ENCODE measurements at places on chromosomes 13 and 19.

DNA sequence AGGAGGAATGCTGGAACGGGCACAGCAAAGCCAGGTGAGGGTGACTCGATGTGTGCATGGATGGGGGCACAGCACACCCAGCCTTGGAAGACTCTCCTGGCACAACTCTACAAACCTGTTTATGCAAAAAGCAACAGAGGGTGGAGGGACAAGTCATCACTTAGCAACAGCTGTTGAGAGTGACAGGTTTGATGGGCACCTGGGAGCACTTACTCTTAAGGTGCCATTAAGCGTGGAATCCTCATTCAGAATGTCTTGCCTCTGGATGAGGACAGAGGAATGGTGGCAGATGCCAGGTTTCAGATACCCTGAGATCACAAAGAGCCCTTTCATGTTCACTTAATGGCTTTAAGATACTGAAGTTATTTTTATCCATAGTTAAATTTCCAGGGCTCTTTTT is 97.0 kb downstream of the DCT start:
- DNase-seq, result no peak

DNA sequence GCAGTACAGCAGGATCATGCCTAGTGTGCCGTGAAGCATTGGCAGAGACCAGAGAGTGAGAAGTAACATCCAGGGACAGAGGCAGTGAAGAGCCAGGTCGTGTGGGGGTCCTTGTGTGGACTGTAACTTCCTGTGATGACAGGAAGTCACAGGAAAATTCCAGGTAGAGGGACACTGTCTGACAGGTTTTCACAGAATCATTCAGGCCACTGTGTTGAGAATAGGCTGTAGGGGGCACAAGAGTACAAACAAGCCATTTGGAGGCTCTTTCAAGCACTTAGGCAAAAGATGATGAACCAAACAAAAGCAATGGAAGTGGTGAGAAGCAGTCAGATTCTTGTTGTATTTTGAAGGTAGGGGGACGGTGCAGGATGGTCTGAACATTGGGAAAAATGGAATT is 46.4 kb downstream of the N4BP2L1 start:
- DNase-seq, result no peak

DNA sequence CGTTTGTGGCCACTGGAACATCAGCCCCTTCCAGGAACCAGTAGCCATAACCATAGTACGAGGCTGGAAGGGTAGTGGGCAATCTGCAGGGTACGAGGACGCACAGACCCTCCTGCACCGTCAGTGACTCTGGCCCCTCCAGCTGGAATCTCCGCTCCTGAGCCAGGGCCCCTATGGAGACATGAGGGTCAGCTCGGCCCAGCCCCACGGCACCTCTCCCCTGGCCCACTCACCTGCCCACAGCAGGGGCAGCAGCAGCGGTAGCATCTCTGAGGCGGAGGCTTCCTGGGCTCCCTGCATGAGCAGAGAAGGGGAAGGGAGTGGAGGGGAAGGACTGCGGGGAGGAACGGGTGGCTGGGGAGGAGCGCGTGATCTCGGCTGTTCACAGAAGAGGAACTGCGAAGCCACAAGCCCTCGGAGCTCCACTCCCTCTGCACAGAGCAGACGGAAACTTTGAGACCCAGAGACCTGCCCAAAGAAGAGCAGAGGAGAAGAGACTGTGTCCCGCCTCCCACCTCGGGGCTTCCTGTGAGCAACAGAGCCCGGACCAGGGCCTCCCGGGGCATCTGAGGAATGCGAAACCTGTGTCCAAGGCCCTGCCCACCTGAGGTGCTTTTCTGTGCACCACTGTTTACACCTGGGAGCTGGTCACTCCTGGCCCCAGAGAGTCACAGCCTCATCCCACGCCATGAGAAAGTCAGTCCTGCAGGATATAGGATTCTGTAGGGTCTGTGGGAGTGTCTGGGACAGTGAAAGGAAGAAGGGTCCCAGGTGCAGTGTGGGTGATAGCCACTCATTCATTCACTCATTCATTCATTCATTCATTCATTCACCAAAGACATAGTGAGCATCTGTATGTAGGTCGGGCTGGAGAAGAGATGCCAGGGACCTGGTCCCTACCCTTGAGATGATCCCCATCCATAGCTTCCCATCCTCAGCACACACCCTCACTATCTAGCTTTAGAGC is at the start of gene SIGLEC6:
TSS of gene SIGLEC6 (minus strand) at position 322 of the 967 bp plus-strand sequence. CDS start at position 300, 22 bp downstream.
- DNase-seq, result no peak

GRCh38 chr19:37466277-37466797 is 907 bp downstream of the ZNF569 start:
- DNase-seq, result no peak

DNA sequence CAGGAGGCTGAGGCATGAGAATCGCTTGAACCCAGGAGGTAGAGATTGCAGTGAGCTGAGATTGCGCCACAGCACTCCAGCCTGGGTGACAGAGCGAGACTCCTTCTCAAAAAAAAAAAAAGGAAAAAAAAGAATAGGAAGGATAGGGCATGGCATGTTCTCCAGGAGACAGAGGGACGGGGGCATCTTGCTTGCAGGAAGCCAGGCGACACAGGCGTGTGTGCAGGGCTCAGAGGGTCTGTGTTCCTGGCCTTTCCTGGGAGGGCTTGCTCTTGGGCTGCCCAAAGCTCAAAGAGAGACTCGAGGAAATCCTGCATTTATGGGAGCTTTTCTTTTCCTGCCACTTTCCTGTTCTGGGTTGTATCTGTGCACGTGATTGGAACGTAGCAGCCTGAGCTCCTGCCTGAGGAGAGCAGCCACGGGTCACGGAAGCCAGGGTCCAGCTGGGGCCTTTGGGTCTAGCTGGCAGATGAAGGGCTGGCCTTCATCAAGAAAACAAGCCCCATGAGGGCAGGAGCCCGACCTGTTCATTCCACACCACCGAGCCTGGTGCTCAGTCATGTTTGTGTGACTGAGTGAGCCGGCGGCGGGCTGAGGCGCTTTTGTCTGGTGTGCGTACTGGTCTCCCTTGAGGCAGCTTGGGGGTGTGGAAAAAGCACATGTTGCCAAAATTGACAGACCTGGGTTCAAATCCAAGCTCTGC is 44.5 kb downstream of the CAPN12 start:
- no peak for DNase-seq

GRCh38 chr13:29520671-29521070 is 74.8 kb downstream of the SLC7A1 start:
- no peak for DNase-seq

GRCh38 chr13:29534083-29534482 is 61.4 kb downstream of the SLC7A1 start:
- DNase-seq, result no peak

- DNase-seq, result no peak
Measured at GRCh38 chr13:75226092-75226491, 255.9 kb downstream of the TBC1D4 start.

DNA sequence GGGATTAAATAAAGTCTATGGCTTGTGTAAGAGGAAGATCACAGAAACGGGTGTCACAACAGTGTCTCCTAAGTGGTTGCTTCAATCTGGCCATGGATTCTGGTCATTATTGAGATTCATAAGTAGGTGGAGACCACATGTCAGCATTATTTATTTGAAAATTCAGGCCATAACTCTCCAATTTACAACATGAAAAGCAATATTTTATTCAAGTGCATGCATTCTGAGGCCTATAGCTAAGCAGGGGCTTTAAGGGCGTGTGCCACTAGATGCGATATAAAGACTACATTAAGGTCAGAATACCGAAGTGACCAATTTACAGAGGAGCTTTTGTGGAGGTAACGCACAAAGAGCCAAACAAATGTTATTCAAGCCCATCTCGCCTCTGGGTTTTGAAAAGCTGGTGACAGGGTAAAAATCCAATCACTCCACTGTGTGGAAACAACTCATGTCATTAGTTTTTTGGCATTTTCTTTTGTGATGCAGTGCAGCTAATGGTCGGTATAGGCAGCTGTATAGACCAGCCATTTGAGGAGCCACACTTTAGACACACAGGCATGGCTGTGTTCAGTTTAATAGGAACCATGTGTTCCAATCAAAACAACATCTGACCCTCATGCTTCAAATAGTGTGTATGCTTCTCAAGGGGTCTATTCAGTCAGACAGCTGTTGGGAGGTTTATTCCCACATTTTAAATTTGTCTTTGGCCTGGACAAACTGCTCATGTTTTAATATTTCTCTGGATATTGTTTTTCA is 123.7 kb downstream of the KL start:
- peak; percentile 10 for DNase-seq

GRCh38 chr19:28710278-28710677 is 502.7 kb downstream of the UQCRFS1 start:
- DNase-seq, result peak; percentile 39

DNA sequence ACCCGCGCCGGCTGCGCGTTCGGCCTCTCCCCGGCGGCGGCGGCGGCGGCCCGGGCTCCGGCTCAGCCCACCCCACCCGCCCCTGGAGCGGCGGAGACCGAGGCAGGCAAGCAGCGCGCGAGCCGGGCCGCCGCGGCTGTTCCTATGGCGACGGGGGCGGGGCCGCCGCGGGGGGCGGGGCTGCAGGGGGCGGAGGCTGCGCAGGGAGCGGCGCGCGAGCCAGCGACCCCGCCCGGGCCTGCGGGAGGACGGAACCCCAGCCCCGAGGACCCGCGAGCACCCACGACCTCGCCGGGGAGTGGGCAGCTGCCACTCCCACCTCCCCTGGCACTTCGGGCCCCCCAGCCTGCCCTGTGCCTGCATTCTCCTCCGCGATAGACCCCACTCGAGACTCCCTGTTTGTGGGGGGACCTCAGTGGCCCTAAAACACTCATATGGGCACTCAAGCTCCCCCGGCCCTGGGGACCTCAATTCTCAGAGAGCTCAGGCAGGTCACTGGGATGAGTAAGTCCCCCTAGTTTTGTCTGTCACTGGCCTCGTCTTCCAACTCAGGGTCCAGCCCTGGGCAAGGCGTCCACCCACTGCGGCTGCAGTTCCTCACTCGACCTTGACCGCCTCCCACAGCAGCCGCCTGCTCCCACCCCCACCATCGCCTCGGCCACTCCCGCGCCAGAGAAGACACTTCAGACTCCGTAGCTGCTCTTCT is at the start of gene CTXN1:
TSS of gene CTXN1 (minus strand) at position 115 of the 706 bp plus-strand sequence. CDS start 597 bp downstream, outside the sequence.
- no peak for DNase-seq

- DNase-seq, result no peak
Measured at GRCh38 chr13:61036715-61037114, 378.9 kb downstream of the PCDH20 start.

DNA sequence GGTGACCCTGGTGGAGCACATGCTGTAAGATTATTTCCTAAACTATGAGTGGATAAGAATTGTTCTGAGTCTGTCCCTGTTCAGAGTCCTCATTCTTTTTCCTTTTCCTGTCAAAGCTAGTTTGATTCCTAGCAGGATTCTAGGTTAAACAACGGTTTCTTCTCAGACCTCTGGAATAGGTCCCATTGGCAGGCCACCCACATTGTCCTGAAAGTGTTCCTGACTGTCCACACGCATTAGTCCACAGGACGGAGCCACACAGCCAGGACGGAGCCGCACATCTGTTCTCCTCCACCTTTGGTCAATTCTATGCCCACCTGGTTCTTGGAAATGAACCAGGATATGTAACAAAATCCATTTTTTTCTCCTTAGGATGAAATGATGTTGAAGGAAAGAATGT is 46.1 kb downstream of the ANKRD10 start:
- DNase-seq, result no peak

- DNase-seq, result no peak
Measured at GRCh38 chr19:54156490-54156889, 3.0 kb downstream of the LENG1 start.

GRCh38 chr13:75825594-75825993 is 189.5 kb downstream of the LMO7 start:
- DNase-seq, result no peak

DNA sequence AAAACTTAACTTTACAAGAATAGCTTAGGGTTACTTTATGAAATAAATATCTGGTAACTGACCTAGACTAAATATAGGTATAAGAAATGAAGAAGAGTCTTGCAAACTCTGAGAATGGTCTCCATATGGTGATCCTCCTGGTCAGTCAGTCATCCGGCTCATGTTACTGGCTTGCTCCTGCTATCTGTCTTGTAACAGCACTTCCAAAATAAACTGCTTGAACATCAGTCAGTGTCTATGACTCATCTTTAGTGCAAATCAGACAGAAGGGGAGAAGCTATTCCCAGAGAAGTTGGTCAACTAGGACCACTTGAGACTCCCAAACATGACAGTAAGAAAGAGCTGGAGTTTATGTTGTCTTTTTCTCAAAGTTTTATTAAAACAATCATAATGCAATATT is 1550.9 kb downstream of the PCDH9 start:
- no peak for DNase-seq

- DNase-seq, result no peak
Measured at GRCh38 chr13:43933378-43933777, 53.7 kb downstream of the LACC1 start.

- DNase-seq, result no peak
Measured at GRCh38 chr19:15464394-15465385, at the start of gene RASAL3. Gene RASAL3, minus strand, starts transcription at chr19:15464544. Its CDS starts 186 bp downstream, at chr19:15464358.

DNA sequence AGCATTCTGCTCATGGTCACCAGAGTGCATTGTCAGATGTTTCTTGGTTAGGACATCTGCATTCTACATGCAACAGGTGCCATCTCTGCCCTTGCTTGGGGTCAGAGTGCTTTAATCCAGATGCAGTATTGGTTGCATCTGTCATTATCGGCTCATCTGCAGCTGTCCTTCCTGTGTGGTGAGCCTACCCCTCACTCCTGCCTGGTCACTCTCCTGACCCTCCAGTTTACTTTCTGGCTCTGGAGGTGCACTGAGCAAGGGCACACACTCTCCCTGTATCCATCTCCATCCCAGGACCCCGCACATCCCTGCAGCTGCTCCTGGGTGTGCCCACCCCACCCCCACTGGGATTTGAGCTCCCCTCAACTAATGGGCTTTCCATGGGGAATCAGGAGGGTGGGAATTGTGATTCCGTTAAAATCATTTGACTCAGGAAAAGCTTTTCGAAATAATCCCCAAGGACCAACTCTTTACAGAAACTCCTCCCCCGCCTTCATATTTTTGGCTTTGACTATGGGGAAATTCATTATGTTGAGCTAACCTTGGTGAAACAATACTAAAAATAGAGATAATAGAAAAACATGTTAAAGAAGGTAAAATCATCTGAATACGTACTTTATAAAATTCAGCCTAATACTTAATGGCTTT is 70.2 kb downstream of the COL4A2 start:
- no peak for DNase-seq

GRCh38 chr13:63873936-63874335 is 2458.3 kb upstream of the PCDH20 start:
- no peak for DNase-seq

DNA sequence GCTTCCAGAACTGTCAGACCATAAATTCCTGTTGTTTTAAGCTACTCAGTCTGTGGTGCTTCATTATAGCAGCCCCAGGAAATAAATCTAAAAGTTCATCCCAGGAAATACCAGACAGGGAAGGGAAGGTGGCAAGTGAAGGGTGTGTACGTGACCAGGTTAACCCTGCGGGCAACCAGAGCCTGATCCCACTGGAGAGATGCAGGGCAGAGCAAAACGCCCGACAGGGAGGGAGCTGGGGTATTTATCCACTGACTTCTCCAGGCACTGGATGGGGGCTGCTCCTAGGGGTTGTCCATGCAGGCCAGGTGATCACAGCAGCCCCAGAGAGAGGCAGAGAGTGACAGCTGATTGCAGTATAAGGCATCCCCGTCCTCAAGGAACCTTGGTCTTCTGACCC is 150.9 kb downstream of the CACNA1A start:
- no peak for DNase-seq

GRCh38 chr19:3576696-3577443 is 4.1 kb downstream of the HMG20B start:
- no peak for DNase-seq
